ENCODE measurements at places on chromosomes 3 and 15.

DNA sequence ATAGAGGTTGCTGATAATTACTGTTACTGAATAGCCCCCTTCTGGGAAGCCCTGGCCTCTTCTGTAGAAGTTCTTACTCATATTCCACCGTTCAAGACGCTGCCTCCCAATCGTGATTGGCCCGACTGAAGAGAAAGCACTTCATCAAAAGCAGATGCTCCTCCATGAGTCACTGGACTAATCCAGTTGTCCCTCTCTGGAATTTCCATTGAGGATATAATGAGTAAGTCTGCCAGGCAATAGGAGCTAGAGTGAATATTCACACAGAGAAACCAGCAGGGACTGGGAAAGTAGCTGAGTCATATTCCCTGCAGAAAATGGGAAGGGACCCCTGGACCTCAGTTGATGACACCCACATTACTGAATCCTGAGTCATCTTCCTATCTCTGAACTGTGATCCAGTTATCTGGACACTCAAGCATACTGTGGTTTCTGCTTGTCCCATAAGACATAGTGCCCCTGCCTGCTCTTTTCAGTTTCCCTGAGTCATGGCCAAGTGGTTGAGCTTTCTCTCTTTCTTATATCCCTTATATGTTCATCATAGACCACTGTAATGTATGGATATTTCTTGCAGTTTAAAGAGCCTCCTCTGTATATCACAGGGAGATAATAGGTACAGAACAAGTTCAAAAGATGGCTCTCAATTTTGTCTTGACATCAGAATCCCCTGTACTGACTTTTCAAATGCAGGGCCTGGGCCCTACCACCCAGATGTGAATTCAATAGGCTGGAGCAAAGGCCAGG is 151.2 kb upstream of the CDIN1 start:
- no peak for DNase-seq

- peak; percentile 60 for DNase-seq
Measured at GRCh38 chr15:94582368-94582767, 351.0 kb downstream of the MCTP2 start.

DNA sequence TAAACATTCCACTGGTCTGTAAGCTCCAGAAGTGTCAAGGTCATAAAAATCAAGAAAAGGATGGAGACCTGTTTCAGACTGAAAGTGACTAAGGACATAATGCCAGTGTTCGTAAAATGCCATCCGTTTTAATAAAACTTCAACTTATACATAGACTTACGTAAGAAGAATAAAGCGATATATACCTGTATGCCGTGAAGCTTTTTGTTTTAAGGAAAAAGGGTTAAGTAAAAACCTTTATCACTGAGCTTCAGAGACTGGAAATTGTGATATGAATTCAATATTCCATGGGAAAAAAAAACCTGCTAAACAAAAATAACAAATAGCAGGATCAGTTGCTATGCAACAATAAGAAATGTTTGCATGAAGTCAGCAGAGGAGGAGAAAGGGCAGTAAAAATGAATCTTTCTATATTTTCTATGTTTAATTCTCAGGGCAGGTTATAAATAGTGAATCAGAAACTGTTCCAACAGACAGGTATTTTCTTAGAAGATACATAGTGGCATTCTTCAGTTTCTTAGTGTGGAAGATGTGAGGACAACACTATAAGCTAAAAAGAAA is 42.5 kb downstream of the CHSY1 start:
- no peak for DNase-seq

DNA sequence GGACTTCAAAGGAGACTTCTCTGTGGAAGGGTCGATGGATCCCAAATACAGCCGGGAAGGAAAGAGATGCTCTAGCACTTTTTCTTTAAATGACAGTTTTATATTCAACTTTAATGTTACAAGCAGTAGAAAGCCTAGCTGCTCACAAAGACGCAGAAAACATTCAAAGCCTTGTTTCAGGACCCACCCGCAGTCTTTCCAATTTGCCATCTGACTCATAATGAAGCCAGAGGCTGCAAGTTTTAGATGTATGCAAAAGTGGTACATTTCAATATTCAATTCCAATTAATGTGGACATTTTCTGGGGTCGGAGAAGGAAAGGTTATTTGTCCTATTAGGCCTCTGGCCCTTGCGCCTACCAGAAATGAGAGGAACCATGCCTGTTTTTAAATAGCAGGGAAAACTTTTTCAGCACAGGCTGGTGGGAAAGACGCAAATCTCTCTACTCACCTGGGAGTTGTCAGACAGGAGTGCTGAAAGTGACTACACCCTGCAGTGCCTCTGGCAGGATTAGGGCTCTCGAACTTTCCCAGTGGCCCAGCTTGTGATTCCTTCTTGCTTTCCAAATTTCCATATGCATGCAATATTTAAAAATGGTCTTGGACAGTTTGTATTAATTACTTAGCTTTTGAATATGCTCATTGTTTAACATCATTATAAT is 117.4 kb upstream of the MBNL1 start:
- no peak for DNase-seq

DNA sequence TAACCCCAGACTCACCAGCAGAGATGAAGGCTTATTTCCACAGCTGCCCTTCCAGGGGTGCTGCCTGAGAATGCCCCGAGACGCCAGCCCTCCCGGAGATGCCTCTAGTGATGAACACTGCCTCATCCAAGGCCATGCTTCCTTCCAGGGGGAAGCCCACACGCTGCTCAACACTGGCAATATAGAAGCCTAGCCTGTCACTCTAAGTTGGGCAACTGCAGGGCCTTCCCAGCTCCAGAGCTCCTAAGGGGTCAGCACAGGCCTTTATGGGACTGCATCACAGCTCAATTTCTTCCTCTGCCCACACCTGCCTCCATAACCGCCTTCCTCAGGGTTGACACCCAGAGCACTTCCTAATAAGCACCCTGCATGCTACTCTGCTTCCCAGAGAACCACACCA is 217.7 kb downstream of the ABHD5 start:
- DNase-seq = no peak
